ENCODE measurements at places on chromosomes 7 and 10.

- DNase-seq: no peak
These were observed 36.2 kb downstream of the LARP4B start for GRCh38 chr10:895324-895723.

DNA sequence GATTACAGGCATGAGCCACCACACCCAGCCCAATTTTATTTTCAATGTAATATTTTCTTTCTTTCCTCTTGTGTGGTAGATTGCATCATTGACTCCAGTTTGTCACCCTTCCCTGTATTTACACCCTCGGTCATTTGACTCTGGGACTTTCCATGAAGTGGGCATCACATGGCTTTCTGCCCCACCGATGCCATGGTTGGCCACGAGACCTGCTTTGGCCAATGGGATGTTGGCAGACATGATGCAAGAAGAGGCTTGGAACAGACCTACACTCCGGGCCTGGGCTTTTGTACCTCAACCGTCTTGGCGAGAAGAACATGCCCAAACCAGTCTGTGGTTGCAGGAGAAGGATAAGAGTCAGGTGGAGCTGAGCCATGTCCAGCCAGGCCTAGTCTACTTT is 38.8 kb upstream of the CACUL1 start:
- no peak for DNase-seq

- no peak for DNase-seq
These were observed 79.1 kb downstream of the ZNF365 start for GRCh38 chr10:62453274-62453673.

DNA sequence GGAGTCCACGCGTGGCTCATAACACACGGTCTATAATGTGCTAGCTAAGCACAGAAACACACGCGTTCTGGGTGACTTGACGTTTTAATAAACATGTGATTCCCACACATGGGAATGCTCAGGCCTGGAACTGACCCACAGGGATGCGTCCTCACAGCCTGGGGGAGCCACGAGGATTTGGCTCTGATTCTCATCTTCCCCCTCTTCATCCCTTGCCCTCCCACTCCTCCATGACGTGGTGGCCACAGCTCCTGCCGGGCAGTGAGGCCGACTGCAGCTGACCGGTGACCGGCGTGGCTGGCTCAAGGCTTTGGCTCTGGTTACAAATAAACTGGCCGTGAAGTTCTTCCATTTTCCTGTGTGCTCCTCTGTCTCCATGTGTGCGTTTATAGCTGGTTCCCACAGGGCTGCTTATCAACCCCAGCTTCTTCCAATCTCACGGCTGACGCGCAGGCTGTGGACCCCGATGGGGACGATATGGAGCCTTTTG is 40.9 kb upstream of the KLF6 start:
- no peak for DNase-seq

DNA sequence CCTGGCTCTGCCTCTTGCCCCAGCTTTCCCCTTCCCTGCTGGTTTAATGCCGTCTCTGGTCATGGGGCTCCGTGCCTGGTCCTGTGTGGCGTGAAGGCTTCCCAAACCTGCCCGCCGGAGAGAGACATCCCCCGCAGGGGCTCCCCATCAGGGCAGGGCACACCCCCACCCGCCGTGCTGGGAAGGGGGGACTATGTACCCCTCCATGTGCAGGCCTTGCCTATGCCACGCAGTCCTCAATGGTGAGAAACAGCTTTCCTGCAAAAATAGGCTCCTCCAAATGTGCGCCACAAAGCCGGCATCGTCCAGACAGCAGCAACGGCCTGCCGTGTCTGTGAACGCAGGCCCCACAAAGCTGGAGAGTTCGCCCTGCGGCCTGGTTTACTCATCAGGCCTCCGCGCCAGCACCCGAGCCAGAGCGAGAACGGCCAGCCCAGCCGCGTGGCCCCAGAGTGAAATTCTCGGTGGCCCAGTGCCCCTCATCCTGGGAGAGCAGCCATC is 313.4 kb downstream of the DNAJB6 start:
- DNase-seq: no peak

DNA sequence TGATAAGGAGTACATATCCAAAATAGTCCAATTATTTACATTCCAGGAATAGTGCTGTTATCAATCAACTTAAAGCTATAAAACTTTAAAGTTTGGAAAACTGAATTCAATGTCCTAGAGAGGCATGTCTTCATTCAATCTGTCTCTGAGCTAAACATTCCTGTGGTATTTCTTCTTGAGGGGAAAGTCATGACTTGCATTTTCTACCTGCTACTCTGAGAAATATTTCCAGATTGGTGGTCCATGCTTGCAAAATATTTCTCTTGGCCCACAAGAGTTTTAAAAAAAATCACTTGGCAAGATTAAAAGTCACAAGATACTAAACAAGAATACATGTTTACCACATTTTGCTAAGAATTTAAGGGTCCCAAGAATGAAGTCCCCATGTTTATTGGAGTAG is 63.6 kb upstream of the HGF start:
- no peak for DNase-seq

- no peak for DNase-seq
These were observed 110.0 kb downstream of the SPAG6 start for GRCh38 chr10:22455068-22455857.

DNA sequence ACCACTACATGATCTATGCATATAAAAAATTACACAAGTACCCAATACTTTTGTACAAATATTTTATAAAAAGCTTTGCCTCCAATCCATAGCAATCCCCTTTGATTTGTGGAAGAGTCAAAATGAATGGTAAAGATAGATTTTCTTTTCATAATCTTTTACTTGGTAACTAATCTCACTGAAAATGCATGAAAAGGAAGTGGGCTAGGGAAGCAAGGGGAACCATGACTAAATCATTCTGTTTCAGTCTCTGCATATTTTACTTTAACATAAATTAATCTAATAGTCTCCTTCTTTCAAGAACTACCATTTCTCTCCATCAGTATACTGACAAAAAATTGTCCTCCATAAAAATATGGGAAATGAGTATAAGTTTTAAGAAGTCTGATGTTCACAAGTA is 96.9 kb downstream of the TES start:
- DNase-seq: no peak

- no peak for DNase-seq
These were observed 134.8 kb upstream of the SEMA3C start for GRCh38 chr7:81053623-81054022.

- DNase-seq: no peak
These were observed 554.4 kb downstream of the INHBA start for GRCh38 chr7:41148521-41148951.

GRCh38 chr7:42241424-42241823 is 4.4 kb upstream of the GLI3 start:
- DNase-seq: no peak

GRCh38 chr7:91050677-91051076 is 213.6 kb upstream of the FZD1 start:
- no peak for DNase-seq

- DNase-seq: no peak
These were observed 31.6 kb downstream of the PSAP start for GRCh38 chr10:71819441-71819861.

GRCh38 chr7:103343758-103344452 is 662 bp downstream of the DNAJC2 start:
- DNase-seq: peak; percentile 13

DNA sequence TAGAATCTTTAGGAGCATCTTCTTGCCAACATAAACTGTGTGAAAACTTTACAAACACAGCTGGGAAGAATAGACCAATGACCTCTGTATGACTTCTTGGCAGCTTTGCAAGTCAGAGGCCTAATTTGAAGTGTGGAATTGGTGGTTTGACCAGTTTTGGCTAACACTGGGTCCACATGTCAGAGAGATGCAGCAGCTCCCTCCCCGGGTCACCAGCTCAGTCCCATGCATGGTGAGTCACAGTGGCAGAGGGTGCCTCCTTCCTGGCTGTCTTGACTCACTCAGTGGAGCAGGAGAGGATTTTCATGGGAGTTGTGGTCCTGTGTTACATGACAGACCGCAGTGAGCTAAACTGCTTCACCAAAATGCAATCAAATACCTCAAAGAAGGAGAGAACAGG is 8.2 kb upstream of the STARD3NL start:
- no peak for DNase-seq

GRCh38 chr10:44004913-44005787 is 356.5 kb upstream of the ZNF32 start:
- DNase-seq: no peak

GRCh38 chr7:29843093-29843492 is 36.8 kb downstream of the WIPF3 start:
- DNase-seq: no peak

- DNase-seq: no peak
These were observed 69.1 kb upstream of the MXI1 start for GRCh38 chr10:110138197-110138812.

GRCh38 chr10:13989616-13990015 is 341.1 kb downstream of the FRMD4A start:
- no peak for DNase-seq

DNA sequence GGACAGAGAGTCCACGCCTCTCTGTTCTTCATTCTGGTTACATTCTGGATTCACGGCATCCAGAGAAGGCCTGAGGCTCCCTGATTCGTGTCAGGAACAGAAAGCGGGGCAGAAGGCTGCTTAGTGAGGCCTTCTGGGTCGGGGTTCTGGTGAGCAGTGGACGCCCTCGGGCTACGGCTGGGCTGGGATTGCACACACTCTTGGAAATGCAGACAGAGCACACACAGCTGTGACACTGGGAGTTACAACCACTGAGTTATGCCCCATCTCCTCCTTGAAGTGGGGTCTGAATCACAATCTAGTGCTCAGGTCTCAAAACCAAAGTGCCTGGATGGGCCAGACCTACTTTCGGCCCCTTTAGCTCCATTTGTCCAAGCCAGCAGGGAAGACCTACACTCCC is 156.9 kb upstream of the GDF10 start:
- no peak for DNase-seq

GRCh38 chr10:5092848-5093790 is 1.1 kb upstream of the AKR1C3 start:
- no peak for DNase-seq

GRCh38 chr7:2143981-2144595 is 88.7 kb downstream of the MAD1L1 start:
- no peak for DNase-seq

- DNase-seq: no peak
These were observed 25.9 kb upstream of the TTYH3 start for GRCh38 chr7:2605608-2606538.

GRCh38 chr10:92789067-92789466 is 59.3 kb upstream of the EXOC6 start:
- no peak for DNase-seq

GRCh38 chr10:96651998-96652431 is 65.2 kb upstream of the TM9SF3 start:
- no peak for DNase-seq

- DNase-seq: no peak
These were observed 9.2 kb downstream of the SGMS1 start for GRCh38 chr10:50614444-50615137.

DNA sequence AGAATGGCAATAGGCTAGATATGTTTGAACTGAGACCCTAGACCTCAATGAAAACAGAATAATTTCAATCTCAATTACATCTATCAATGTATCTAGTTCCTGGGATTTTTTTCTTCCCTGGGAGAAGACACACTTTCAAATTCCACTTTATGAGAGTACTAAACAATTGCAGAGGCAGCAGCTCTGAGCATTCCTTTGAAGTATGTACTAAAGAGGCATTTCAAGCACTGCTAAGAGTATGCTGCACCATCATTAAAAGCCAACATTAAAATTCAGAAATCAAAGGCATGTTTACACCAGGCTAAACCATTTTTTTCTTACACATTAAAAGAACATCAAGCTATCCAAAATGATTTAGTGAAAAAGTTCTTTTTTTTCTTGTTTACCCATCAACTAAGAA is 297.9 kb upstream of the CACNA2D1 start:
- DNase-seq: no peak

DNA sequence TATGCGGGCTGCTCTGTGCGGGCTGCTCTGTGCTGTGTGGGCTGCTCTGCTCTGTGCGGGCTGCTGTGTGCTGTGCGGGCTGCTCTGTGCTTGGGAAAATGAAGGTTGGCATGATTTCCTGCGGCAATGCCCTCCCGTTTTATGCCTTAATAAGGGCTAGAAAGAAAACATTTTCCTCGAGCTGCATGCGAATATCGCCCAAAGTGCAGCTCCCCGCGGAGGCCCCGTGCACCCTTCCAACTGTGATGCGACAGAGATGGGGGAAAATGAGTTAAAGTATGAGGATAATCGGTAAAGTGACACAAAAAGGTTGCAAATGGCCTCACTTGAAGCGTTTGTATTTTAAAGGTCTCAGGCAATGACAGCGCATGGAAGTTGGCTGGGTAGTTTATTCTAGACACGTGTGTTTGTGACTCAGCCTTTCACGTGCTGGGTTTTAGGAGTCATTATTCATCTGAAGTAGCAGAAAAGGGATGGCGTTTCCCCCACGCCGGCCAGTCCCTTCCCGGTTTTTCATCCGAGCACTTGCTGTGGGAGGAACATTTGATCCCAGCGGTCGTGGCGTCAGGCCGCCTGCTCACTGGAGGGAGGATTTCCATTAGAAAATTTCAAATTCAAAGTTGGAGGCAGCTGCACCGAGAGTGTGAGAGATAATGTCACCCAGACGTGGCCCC is 220.7 kb downstream of the ADARB2 start:
- no peak for DNase-seq

GRCh38 chr7:131690441-131690840 is 134.0 kb upstream of the PODXL start:
- DNase-seq: no peak

- no peak for DNase-seq
These were observed 411.3 kb downstream of the CCSER2 start for GRCh38 chr10:84739641-84740040.

DNA sequence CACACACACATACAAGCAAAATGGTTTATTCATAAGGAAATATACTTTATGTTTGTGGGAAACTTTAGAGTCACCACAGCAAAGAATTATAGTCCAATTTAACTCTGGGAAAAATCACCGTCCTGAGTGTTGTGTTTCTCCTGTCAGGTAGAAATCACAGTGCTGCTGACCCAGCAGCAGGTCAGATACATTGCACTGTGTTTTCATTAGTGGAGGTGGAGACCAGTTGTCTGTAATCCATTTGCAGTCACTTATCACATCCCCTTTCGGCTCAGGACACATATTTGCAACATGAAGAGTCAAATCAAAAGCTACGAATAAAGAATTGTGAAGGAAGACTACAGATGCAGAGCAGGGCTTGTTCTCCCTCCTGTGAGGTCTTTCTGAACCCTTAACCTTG is 799.6 kb downstream of the GRM8 start:
- no peak for DNase-seq

DNA sequence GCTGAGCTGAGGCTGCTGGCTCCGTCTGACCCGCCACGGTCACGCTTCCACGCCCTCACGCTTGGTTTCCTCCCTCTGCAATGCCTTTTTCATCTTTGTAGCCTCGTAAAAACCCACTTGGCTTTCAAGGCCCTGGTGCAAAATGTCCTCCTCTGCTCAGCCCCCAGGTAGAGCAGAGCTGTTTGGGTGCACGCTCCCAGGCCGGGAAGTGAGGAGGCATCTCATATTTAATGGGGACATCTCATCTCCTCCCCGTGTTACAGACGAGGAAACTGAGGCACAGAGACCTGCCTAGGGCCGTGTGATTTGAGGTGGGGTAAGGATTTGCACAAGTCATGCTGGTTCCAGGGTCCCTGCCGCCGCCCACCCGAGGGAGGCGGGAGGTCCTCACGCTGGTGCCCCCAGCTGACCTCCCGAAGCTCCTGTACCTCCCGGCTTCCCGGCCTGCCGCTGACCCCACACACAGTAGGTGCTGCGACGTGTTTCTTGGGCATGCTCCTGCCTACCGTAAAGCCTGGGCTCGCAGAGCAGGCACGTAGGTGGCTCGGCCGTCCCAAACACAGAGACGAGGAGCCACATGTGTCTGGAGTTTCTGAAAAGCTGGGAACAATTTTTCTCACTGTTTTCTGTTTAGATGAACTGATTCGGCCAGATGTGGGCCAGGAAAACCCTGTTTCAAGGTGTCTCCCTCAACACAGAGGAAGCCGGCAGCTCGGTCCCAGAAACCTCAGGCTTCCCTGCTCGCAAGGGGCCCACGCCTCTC is 11.5 kb downstream of the FOXL3 start:
- DNase-seq: no peak

All from effector memory CD4-positive, alpha-beta T cell (primary cell).